Aorta (tissue), 5 donors: ENCODE measurements at places on chromosomes 13 and 19. TPM values are rescaled to one million over a fixed set of nuclear protein-coding genes. Genes with fewer than 3 reads are reported as not detected.
A peak's percentile ranks its signal among the peaks of the same experiment; 100 is the strongest.

DNA sequence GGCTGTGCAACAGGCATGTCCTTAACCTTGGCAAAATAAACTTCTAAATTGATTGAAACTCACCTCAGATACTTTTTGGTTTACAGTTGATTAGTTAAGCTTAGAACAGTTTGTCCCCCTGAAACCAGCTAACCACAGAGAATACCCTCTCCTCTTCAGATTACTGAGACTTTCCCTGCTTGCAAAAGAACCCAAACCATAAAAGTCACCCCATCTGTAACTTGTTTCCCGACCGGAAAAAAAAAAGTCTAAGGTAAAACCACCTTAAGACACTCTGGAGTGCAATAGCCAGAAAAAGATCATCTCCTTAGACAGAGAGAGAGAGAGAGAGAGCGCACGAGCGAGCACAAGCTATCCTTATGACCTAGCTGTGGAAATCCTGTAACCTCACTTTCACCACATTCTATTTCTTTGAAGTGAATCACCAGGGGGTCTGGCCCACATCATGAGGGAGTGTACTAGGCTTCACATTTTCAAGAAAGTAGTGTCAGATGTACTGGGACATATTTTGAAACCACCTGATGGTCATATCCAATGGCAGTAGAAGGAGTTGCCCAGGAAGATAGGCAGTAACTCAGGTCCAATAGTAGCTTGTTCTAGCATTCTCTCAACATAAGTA lies 11.1 kb upstream of the GTF2F2 start:
- no peak for DNase-seq

The ZNF763 gene
- total RNA-seq: 5.1 TPM

DNA sequence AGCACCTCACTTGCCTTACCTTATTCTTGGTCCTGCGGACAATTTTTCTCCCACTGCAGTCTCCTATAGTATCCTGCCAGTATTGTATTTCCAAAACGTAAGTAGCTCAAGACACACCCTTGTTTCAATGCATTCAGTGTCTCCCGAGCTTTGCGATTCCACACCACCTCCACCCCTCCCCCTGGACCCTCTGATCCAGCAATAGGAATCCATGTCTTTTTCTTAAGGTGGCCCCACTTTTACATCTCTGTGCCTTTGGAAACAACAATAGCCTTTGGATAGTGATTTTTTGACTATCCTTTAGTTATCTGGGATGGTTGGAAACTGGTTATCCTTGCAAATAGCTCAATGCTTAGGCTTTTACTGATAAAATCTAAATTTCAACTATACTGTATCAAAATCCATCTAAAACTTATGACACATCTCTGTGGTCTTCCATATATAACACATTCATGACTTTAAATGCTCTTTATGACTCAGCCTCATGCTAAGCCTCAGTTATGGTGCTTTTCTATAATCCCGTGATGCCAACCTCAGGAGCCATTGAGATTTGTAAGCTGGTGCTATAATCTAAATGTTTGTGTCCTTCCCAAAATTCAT lies 27.1 kb downstream of the FAM216B start:
- DNase-seq: no peak

The DUXA gene
- total RNA-seq: not detected

The IL4I1 gene
- total RNA-seq: 0.84 TPM

The DHX34 gene
- total RNA-seq: 8.9 TPM

The APBA3 gene
- 15.7 TPM for total RNA-seq

GRCh38 chr19:38661996-38662395 lies 14.5 kb downstream of the ACTN4 start:
- DNase-seq: no peak

The ADAT3 gene
- total RNA-seq: 3.3 TPM

DNA sequence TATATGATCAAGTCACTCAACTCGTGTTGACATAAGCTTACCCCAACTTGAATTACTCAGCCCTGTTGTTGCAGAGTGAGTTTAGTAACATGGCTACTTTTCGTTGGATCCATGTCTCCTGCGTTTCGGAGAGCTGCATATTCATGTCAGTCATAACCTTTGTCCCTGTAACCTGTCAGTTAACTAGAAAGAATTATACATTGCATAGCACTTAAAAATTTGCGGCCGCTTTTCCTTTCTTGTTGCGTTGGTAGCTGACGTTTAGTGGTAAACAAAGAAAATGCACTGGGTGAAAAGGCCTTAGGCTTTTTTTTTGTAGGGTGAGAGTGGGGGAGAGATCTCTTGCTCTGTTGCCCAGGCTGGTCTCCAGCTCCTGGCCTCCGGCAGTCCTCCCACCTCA lies 14.2 kb downstream of the ZNF507 start:
- no peak for DNase-seq

GRCh38 chr19:43353606-43354304 lies at the start of gene CD177:
Gene CD177, plus strand, starts transcription at chr19:43353686. Its CDS starts 29 bp downstream, at chr19:43353715.
- no peak for DNase-seq

DNA sequence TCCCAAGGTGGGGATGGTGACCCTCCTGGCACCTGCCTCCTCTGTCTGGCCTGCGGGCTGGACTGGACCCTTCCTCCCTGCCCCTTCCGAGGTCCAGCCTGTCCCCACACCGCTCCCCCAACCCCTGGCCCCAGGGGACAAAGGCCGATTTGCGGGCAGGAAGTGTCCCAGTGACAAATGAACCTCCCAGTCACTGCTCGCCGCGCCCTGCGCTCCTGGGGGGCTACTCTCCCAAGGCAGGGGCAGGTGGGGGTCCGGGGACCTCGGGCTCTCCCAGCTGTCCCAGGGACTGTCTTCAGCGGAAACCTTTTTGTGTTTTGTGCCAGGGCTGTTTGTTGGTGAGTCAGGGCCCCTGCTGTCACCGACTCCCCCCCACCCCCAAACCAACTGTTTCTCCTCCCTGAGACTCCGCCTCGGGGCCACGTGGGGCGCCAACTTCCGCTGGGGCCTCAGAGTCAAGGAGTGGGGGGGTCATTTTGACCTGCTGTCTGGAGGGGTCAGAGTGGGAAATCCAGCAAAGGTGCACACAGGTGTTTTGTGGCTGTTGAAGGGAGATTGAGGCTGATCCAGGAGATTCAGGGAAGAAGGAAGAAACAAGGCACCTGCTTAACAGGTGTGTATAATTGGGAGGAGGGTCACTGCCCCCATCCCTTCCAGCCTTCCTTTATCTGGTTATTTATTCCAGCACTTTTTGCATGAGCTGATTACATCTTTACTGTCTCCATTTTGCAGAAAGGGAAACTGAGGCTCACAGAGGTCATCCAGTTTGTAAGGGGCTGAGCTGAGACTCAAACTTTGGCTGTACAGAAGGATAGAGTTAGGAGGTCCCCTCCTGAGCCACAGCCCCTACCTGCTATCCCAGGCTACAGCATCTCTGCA lies 831 bp downstream of the PGPEP1 start:
- peak; percentile 88 for DNase-seq

The KLK2 gene
- not detected for total RNA-seq

DNA sequence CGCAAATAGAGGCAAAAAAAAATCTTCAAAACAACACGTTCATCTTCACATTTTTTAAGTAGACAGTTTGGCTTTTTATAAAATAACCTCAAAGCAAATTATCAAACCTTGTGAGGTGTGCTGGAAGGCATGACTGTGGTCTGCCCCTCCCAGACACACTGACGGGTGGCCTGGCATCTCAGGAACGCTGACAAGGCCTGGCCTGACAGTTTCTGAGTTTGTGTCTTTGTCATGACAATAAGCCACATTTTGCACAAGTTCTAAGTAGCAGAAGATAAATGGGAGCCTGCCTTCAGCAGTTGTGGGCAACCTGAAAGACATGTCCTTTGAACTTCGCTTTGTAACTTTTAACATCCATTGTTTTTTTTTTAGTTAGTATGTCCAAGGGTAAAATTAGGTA lies 38.5 kb downstream of the SOX21 start:
- DNase-seq: no peak

The C19orf81 gene
- not detected for total RNA-seq

- no peak for DNase-seq
Measured at GRCh38 chr13:34637138-34637537, 304.9 kb upstream of the NBEA start.

DNA sequence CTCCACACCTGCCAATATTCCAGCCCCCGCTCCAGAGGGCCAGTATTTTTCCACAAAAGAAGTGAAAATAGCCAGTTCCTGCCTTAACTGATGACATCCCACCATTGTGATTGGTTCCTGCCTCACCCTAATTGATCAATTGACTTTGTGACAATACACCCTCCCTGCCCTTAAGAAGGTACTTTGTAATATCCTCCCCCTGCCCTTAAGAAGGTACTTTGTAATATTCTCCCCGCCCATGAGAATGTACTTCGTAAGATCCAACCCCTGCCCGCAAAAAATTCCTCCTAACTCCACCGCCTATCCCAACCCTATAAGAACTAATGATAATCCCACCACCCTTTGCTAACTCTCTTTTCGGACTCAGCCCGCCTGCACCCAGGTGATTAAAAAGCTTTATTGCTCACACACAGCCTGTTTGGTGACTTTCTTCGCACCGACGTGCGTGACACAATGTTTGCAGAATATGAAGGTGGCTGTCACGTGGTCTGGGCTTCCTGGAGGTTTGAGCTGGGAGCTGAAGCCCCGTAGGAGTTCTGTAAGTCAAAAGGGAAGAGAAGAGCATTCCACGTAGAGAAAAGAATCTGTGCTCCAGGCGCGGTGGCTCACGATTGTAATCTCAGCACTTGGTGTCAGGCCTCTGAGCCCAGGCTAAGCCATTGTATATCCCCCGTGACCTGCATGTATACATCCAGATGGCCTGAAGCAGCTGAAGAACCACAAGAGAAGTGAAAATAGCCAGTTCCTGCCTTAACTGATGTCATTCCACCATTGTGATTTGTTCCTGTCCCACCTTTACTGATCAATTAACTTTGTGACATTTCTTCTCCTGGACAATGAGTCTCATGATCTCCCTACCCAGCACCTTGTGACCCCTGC lies 6.2 kb upstream of the FUT3 start:
- no peak for DNase-seq

GRCh38 chr19:7729211-7729610 lies 2.7 kb downstream of the CLEC4G start:
- DNase-seq: no peak

- no peak for DNase-seq
Measured at GRCh38 chr13:93882086-93882651, 597.3 kb downstream of the DCT start.

DNA sequence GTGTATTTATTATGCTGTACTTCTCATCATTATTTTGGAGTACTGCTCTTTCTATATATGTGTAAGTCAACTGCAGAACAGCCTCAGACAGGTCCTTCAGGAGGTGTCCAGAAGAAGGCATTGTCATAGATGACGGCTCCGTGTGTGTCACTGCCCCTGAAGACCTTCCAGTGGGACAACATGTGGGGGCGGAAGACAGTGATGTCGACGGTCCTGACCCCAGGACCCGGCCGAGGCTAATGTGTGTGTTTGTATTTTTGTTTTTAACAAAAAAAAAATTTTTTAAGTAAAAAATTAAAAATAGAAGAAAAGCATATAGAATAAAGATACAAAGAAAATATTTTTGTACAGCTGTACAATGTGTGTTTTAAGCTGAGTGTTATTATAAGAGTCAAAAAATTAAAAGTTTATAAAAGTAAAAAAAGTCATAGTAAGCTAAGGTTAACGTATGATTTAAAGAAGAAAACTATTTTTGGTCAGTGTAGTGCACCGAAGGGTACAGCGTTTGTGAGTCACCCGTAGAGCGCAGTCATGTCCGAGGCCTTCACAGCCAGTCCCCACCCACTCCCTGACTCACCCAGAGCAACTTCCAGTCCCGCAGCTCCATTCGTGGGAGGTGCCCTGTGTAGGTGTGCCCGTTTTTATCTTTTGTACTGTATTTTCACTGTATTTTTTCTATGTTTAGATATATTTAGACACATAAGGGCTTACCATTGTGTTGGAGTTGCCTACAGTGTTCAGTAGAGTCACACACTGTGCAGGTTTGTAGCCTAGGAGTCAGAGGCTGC lies 42.2 kb upstream of the SPACA7 start:
- no peak for DNase-seq

The SHD gene
- total RNA-seq: not detected

- peak; percentile 79 for DNase-seq
Measured at GRCh38 chr19:32976223-32976805, 4.3 kb downstream of the FAAP24 start.

DNA sequence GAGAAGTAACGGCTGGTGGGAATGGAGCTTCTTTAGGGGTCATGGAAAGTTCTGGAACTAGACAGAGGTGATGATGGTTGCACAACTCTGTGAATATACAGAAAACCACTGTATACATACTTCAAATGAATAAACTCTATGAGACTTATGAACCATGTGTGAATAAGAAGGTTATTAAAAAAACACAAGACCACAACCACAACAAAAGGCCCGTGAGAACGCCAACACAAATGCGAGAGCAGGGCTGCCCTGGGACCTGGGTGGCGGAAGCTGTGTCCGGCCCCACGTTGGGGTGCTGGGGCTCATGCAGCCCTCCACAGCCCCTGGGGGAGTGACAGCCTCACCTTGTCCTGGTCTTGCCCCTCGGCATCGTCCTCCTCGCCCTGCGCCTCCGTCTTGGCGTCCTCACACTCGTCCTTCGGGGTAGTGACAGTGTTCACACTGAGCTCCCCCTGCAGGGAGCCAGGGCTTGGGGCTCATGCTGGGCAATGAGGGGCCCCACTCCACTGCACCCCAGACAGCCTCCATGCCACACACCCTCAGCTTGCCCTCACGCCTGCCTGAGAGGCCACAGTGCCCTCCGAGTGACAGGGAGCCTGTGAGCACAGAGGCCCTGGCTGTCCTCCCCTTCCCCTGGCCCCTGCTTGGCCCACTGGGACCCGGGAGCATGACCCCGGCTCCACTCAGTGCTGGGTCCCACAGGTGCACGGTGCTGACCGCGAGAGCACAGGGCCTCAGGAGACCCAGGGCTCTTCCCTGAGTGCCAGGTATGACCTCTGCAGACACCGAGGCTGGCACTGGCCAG lies 16.0 kb downstream of the IZUMO4 start:
- no peak for DNase-seq

DNA sequence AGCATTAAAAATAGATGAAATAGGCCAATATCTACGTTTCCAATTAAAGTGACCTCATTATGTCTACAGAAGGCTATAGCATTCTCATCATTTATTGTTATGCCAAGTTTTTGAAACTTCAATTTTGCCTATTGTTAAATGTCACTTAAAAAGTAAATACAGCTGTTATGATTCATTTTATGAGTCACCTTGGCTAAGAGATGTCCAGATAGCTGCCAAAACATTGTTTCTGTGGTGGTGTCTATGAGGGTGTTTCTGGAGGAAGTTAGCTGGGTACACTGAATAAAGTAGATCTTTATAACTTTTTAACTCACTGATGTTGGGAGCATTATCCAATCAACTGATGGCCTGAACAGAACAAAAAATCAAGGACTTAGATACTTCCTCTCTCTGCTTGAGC lies 1209.7 kb upstream of the PCDH9 start:
- no peak for DNase-seq
